Natural killer cell (primary cell): ENCODE measurements at places on chromosomes 11 and 22. TPM values are rescaled to one million over a fixed set of nuclear protein-coding genes. Genes with fewer than 3 reads are reported as not detected.

CCDC81 gene
- 0.90 TPM for total RNA-seq

MEI1 gene
- 44.7 TPM for total RNA-seq

GRCh38 chr22:46062971-46063631, 86.1 kb upstream of the WNT7B start:
- DNase-seq: no peak

DNA sequence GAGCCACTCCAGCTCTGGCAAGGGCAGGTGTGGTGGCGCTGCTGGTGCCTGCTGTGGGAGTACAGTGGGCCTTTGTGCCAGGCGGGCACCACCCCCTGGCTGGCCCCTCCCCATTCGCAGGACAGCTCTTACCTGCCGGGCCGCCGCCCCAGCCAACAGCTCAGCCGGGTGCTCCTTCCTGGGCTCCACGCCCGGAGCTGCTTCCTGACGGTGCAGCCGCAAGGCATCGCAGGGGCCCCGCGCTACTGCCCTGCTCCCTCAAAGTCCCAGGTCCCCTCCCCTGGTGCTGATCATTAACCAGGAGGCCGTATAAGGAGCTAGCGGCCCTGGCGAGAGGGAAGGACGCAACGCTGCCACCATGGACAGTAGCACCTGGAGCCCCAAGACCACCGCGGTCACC, at the start of gene SLC5A1:
Gene SLC5A1, plus strand, starts transcription at position 338 of the 400 bp plus-strand sequence. Its CDS starts 21 bp downstream, at position 359.
- DNase-seq: no peak

DNA sequence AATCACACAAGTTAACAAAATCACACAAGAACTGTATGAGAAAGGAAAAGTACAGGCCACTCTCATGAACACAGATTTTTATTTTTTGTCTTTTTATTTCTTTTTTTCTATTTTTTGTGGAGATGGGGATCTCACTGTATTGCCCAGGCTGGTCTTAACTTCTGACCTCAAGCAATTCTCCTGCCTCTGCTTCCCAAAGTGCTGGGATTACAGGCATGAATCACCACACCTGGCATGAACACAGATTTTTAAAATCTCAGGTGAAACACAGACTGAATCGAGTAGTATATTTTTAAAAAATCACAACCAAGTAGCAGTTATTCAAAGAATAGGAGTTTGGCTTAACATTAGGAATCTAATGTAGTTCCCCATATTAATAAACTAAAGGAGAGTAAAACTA, 18.3 kb downstream of the RNF169 start:
- DNase-seq: no peak

DNA sequence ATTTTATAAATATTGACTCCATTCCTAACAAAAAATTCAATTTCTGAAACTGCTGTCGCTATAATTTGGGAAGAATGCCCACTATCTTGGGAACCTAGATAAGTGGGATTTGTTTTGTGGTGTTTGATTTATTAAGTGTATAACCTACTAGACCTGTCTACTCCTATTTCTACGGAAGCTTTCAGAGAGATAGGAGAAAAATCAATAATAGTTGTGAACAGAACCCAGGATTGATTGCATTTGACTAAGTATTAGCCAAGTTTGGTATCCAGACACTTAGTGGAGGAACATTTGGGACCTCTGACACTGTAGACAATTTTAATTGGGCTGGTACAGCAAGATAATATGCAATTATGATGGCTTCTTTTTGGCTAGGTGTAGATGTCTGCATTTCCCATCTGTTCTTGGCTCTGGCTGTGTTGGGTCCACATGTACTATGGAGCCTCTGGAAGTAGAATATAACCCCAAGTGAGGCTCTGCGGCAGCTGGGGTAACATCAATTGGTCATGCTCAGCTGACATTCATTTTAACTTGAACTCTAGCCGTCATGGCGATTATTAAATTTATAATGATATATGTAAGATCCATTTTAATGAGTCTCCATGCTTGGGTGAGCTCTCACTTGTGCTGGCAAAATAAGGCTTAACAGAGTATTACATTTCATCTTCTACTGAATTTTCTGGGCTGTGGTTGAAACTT, 111.5 kb upstream of the E2F8 start:
- no peak for DNase-seq
